ENCODE measurements at places on chromosomes 5 and 9.

- no peak for DNase-seq
Measured at GRCh38 chr5:157659868-157660660, 7.8 kb upstream of the SOX30 start.

DNA sequence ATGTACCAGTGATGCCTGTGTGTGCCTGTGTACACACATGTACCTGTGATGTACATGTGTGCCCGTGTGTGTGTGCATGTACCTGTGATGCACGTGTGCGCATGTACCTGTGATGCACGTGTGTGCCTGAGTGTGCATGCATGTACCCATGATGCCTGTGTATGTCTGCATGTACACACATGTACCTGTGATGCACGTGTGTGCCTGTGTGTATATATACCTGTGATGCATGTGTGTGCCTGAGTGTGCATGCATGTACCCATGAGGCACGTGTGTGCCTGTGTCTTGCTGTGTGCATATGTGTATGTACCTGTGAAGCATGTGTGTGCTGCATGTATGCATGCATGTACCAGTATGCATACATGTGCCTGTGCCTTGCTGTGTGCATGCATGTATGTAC is 419.0 kb downstream of the IRX2 start:
- no peak for DNase-seq

DNA sequence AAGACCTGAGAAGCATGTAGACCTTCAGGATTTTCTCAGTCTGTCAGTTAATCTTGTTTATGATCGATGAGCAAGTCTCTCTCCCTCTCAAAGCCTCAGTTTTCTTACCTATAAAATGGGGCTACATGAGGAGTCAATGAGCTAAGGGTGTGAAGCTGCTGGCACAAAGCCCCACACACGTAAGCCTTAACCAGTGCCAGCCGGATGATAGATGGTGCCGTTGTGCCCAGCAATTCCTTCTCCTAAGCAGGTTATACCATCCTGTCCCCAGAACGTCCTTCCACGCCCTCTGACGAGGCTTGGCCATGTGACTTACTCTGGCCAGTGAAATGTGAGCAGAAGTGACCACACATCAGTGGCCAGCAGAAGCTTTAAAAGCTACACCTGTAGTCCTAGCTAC is 179.0 kb downstream of the C9orf50 start:
- DNase-seq: no peak

GRCh38 chr9:135230386-135230765 is 142.9 kb downstream of the OLFM1 start:
- no peak for DNase-seq

DNA sequence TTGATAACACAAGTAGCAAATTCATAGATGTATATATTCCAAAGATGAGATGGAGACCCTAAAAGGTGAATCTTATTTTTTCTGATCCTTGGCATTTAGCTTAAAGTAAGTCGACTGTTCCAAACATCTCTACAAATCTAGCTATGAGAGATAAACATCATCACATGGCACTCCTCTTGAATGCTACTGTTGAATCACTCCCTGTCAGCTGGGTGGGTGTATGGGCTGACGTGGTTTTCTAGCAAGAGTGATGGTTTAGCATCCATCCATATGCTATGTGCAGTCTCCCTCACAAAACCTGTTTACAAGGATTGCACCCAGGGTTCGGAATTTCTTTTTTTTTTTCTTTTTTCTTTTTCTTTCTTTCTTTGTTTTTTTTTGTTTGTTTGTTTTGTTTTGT is 13.8 kb downstream of the ACO1 start:
- no peak for DNase-seq

- no peak for DNase-seq
Measured at GRCh38 chr5:107997338-107997980, 326.7 kb upstream of the EFNA5 start.

- peak; percentile 55 for DNase-seq
Measured at GRCh38 chr5:115815693-115816225, 700 bp downstream of the CDO1 start.

DNA sequence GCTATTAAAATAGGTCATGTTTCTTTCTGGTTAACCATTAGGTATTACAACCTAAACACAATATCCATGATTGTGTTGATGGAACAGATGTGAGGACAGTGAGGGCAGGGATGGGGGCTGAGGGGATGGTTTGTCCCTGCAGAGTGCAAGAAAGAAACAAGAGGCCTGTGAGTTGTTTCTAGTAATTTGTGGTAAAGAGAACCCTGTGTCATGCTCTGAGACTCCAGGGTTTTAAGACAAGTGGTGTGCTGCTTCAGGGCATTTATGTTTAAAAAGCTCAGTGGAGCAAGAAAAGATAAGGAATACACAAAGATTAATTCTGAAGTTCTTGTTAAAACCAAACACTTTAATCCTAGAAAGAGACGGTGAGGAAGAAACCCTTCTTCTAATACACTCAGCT is 656.5 kb downstream of the TLE1 start:
- DNase-seq: no peak

DNA sequence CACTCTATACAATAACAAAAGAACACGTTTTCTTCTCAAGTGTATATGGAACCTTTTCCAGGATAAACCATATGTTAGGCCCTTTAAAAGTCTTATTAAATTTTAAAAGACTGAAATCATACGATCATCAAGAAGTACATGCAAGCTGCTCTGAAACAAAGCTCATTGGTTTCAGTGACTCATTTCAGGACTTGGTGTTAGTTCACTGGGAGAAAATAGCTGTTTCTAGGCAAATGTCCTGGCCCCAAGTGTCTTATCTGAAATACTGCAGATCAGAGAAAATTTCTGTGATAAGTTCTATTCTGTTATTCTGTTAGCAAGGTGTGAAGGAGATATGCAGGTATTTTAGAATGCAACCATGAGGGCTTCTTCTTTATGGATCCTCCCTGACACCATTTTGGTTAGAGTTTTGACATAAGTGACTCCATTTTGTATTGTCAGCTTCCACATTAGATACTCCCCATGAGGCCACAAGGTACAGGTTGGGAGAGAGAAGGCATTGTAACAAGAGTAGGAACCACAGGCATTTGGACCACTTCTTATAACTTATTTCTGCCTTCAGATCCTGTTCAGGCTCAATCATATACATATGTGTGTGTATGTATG is 7.5 kb upstream of the CCDC180 start:
- DNase-seq: no peak

DNA sequence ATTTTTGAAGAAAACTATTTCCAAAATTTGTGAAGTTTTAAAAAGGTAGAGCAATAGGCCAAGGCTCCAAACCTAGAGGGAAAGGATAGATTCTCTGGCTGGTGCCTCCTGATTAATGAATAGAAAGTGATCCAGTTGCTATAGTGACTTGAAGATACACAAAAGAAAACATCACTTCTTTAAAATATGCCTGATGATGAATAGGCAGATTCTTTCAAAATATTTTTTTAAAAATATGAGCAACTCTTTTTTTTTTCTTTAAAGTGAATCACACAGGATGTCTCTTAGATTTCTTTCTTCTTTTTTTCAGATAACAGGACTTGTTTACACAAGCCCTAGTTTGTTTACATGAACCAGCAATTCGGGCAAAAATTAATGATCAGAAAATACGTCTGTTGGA is 124.4 kb downstream of the RFK start:
- no peak for DNase-seq

DNA sequence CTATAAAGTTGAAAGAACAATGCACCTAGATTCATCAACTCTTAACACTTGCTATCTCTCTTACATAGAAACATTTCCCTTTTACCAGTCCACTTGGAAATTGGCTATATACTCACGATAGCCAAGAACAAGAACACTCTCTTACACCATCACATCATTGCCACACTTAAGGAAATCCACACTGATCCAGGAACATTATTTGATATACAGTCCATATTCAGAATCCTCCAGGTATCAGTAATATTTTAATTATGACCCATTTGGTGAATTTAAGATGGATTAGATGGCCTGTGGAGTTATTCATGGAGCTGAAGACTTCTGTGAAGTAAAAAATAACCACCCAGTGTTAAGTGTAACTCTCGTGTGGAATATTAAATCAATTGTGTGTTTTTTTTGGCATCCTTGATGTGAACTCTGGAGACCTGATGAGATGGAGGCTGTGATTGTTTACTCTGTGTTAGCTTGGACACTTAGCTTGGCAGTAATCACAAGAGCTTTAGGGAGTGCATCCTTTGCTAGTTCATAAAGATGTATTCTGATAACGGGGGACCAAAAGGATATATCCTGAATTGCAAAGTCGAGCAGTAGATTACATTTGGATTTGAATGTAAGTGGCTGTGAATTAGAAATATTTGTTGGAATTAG is 52.0 kb upstream of the ABL1 start:
- DNase-seq: no peak

- no peak for DNase-seq
Measured at GRCh38 chr5:149627070-149627469, 45.8 kb downstream of the ARHGEF37 start.

DNA sequence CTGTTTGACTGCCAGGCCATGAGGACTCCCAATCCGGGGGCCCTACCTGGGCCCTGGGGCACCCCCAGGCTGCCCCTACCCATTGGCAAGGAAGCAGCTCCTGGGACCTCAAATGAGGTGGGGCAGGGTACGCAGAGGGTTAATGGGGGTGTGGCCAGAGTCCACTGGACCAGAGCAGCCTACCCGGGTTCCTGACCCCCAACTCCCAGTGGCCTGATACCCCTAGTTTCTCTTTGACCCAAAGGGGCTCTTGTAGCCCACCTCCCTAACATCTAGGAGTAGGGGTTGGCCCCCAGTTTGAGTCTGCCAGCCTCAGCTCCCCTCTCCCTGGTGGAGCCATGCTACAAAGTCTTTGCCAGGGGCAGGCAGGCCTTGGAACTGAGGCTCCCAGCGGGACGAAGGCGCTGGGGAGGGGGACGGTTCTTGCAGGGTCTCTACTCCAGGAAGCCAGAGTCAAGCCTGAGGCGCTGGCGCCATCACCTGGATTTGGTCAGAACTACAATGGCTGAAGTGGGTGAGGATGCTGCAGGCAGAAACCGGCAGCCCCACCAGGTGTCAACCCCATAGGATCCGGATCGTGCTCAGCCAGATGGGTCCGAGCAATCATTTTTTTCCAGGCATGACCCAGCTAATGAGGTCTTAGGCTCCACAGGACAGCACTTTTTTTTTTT is 8.4 kb upstream of the CERCAM start:
- peak; percentile 68 for DNase-seq

DNA sequence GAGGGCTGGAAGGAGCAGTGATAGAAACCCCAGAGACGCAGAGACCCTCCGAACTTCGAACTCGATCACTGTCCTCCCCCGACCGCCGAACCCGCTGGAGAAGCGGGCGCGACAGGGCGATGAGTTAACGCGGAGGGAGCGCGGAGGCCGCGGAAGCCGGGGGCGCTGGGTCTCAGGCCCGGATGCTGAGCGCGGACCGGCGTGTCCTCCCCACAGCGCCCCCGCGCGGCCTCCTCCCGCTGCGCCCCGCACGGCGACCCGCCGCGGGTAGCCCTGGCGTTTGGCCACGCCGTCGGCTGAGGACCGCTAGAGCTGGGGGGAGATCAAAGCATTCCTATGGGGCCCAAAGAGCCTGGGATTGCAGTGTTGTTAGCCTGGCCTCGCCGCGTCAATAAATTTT is 7.7 kb upstream of the DMRT2 start:
- DNase-seq: no peak

DNA sequence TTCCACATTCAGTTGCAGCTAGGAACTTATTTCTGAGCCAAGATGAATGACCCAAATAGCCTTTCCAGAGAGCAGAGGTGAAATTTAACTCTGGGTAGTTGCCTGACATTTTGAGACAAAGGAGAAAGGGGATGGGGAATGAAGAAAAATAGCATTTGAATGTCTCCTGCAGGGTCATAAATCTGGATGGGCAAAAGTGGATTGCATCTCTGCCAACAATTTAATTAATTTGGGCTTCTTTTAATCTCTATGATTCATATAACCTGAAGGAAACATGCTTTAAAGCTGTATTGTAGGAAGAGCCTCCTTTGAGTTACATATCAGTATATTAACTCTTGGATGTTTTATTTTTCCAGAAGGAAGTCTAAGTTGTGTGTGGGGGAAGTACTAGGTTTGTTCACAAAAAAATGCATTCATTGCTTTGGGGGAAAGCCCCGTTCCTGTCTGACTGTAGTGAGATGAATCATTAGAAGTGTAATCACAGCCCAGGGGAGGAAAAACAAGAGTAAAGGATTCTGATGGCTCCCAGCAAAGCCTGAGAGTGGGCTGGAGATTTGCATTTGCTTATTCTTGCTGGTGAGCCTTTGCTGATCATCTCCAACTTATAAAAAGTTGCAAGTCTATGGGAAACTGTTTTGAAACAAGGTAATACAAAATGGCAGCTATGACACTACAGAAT is 133.0 kb upstream of the IQGAP2 start:
- DNase-seq: no peak

- no peak for DNase-seq
Measured at GRCh38 chr9:75958226-75958625, 67.8 kb downstream of the PCSK5 start.

GRCh38 chr5:117041926-117042595 is 467.4 kb upstream of the SEMA6A start:
- no peak for DNase-seq

DNA sequence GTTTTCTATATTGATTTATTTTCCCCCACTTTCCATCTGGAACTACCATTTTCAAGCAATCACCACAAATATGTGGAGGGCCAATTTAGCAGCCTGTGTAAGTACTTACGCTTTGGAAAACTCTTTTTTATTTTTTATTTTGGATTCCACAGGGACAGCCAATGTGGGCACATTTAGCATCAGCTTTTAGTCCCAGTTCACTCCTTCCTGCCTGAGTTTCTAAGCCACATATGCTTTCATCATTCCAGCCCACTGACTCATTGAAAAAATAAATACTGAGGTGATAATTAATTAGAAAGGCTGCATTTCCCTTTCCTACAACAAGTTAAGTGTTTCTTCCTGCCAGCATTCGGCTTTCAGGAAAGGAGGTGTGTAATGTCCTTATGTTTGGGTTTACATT is 76.8 kb downstream of the TMEM167A start:
- no peak for DNase-seq

DNA sequence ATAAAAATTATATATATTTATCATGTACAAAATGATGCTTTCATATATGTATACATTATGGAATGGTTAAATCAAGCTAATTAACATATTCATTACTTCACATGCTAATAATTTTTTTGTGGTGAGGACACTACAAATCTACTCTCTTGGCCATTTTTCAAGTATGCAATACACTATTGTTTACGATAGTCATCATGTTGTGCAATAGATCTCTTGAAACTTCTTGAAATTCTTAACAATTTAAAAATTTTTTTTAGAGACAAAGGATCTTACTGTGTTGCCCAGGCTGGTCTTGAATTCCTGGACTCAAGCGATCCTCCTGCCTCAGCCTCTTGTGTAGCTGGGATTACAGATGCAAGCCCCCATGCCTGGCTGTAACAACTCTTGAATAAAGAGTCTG is 45.2 kb upstream of the SHOC1 start:
- DNase-seq: no peak

DNA sequence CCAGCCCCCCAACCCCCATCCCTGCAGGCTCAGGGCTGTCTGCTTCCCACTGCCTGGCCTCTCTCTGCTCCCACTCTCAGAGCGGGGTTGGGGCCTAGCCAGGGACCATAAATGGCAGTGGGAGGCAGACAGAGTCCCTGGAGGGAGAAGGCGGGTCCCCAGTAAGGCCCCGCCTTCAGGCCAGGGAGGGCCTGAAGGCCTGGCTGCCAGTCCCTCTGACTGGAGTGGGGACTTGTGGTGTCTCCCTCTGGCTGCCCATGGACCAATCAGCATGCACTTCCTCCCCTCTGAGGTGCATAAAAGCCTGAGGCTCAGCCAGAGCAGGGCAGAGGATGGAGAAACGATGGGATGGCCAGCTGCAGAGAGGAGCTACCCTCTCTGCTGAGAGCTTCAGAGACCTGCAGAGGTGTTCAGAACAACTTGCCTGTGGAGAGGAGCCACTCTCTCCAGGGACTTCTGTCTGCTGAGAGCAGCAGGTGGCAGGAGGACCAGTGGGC is 2.7 kb upstream of the BTNL9 start:
- DNase-seq: no peak

GRCh38 chr5:50663636-50664035 is 2.8 kb upstream of the PARP8 start:
- no peak for DNase-seq
